Esophagus squamous epithelium (tissue), 5 donors: ENCODE measurements at places on chromosomes 16 and 17.

DNA sequence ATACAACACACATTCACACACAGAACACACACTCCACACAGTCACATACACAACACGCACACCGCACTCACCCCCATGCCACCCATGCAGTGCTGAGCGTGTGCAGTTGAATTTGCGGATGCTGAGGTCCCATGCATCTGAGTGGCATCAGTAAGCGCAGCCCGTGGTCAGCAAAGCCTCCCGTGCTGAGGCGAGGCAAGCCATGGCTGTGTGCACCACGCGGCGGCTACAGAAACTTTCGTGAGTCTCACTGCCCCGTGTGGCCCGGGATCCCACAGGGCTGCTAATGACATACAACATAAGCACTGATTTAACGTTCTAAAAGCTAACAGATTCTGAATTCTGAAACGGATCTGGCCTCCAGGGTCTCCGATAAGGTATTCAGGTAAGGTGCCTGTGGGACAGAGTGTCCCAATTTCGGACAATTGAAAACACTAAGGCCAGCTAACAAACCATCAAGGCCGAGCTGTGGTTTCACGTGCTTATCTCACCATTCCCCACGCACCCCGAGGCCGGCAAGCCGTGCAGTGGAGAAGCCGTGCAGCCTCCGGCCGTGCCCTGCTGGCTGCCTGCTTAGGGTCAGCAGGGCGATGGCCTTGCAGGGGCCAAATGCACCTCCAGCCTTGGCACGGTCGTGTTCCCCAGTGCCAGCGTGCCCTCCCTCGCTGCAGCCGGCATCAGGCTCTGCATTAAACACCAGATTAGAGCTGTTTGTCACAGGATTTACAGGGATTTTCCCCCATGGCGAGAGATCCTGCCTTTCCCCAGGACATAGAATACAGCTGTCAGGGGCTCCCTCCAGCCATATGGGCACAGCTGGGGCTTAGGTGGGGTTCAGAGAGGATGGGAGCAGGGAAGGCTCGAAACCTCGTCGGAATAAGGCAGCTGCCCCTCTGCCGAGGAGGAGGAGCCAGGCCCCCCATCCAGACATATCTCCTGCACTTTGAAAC, 191.7 kb downstream of the C16orf95 start:
- no peak for DNase-seq

DNA sequence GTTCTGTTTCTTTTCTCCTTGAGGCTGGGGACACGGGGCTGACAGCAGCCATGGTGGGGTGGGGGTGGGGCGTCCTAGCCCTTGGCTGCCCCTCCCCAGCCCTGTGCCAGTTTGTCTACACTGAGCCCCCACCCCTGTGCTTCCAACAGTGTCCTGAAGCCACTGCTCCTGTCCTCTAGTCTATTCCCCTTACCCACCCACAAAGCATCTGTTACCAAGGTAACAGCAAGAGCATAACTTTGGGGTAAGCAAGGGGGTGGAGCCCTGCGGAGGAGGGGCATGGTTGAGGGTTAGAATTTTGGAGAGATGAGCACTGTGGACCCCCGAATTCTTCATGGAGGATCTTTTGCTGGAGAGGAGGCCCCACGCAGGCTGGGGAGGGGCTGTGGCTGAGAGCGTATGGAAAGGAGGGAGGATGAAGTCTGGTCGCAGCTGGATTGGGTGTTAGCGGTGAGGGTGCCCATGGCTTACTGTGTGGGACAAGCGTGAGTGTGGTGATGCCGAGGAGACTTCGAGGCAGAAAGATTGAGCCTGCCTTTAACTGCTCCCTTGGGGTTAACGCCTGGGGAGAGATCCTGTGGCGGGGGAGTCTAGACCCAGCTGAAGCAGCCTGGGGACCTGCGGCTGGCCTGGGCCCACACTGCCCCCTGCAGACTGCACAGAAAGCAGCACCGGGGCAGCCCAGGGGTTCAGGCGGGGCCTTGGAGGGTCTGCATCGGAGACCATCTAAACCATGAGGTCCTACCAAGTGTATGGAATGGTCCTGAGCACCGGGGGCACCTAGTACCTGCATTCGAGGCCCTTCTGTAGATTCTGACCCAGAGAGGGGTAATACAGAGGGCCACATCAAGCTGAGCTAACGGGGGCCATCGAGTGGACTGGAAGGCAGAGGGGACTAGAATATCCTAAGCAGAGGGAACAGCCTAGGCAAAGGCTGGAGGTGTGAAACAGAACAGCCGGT, 6.1 kb upstream of the STAC2 start:
- DNase-seq = no peak

DNA sequence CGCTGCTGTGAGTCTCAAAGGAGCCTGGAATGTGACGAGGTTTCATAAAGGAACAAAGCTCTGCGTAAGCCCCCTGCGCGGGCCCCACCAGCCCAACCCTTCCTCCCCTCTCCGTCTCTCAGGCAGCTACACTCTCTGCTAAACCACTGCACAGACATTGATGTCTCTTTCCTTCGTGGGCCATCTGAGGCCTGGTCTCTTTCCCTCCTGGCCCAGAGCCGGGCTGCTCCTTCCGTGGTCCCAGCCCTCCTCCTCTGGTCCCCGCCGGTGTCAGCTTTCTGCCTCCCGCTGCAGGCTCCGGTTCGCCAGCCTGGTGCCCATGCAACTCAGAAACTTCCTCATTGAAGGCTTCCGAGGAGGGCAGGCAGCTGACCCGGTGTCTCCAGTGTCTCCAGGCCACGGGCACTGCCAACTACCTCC, 7.4 kb downstream of the SCARF1 start:
- DNase-seq = no peak

DNA sequence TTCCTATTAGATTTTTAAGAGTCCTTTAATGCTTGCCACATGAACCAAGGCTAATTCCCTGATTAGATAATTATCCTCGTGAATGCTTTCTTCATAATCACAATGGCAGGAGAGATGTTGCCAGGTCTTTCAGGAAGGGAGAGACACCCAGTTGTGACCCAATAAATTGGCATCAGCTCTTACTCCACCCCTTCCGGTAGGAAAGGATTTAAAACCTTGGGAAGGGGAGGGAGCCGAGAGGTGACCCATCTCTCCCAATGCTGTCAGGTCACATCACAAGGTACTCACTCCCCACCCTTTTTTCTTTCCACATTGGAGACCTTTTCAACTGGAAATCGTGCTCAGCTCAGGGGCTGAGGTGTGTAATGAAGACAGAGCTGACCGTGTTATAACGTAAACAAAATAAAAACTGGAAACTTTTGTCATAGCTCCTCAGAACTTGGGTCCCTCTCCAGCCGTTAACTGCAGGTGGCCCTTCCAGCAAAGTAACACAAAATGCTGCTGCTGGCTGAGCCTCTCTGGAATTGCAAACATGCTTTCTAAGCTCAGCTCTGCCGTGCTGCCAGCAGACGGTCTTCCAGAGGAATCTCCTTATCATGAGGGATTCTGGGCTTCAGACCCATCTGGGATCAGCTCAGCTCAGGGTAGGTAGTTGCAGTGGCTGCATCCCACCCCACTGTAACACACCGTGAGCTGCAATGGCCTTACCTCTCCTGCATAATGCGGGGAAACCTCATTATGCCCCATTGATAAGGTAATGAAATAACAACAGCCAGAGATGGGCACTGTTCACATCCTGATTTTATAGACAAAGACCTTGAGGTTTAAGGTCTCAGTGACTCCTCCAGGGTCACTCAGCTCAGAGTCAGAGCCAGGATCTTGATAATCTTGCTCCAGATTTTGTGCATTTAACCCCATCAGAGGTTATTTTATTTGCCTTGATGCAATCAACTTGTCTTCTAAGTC, 15.6 kb downstream of the TMEM100 start:
- DNase-seq = no peak

GRCh38 chr17:40412880-40413279, 4.8 kb downstream of the TOP2A start:
- no peak for DNase-seq

- DNase-seq = no peak
Measured at GRCh38 chr16:2085669-2086068, 37.9 kb downstream of the TSC2 start.

DNA sequence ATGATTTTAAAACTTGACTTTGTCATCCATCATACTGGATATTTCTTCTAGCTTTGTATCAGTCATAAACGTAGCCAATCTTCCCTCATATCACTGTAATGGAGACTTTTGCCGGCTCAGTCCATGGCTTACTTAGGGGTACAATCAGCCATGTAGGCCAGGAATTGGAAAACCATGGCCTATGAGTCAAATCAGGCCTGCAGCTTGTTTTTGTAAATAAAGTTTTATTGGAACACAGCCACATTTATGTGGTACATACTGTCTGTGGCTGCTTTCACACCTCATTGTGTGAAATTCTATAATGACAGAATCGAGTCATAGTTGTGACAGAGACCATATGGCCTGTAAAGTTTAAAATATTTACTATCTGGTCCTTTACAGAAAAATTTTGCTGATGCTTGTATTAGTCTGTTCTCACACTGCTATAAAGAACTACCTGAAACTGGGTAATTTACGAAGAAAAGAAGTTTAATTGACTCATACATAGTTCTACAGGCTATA, 64.5 kb upstream of the CDH13 start:
- DNase-seq = no peak

GRCh38 chr17:51189628-51190027, 23.4 kb downstream of the NME2 start:
- no peak for DNase-seq

GRCh38 chr16:85243308-85243707, 131.0 kb upstream of the CIBAR2 start:
- DNase-seq = no peak

DNA sequence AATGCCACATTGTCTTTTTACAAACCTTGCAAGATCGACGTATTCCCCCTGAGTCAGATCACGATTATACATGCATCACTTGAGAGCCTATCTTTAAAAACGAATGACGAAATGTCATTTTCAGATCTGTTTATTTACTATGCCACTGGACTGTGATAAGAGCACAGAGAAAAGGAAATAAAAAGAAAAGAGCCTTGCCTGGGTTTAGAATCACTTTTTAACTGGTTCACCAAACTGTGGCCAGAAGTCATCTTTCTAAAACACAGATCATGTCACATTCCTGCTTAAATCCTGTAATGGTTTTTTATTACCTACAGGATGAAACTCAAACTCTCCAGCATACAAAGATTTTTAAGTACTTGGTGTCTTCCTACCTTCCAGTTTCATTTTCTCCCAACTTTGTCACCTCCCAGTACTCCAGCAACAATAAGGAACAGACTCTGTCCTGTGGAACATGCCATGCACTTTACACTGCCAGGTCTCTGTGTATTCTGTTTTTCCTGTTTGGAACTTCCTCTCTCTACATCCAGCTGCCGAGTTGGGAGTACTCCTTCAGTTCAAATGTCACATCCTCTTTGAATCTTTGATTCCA, 91.5 kb downstream of the SNX11 start:
- DNase-seq = no peak

GRCh38 chr16:29806099-29806579, at the start of gene MAZ:
MAZ (plus strand) TSS chr16:29806529; CDS start chr16:29806702, 173 bp downstream.
- no peak for DNase-seq

DNA sequence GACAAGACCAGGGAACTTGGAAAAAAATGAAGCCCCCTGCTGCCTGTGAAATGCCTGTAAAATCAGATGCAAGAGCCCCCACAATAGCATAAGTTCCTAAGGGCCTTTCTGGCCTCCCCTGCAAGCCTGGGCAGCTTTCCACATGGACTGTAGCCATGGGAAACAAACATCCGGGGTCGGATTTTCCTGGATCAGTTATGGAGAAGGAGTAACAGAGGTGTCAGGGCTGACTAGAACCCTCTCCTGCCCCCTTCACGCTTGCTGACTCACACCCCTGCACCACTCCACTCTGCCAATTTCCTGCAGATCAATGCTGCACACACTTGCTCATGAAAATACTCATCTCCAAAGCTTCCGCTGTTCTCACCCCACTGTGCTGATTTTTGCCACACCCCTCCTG, 258.6 kb downstream of the CBLN1 start:
- DNase-seq = no peak

DNA sequence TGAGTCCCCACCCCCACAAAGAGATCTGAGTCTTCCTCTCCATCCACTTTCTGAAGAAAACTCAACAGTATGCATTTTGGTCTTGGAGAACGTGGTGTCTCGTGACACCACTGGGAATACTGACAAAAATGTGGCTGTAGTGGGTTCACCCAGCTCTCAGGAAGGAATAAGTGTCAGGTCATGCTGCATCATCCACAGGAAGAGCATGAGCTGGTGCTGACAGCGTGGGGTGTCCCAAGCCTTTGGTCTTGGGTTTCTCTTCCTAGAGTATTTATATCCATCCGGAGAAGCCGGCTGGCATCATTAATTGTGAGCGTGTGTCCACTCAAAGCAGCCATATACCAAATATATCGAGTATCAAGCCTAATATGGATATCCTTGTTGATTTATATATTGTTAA, 55.9 kb downstream of the C17orf67 start:
- DNase-seq = no peak

GRCh38 chr17:602436-602835, 112.2 kb downstream of the VPS53 start:
- DNase-seq = no peak

DNA sequence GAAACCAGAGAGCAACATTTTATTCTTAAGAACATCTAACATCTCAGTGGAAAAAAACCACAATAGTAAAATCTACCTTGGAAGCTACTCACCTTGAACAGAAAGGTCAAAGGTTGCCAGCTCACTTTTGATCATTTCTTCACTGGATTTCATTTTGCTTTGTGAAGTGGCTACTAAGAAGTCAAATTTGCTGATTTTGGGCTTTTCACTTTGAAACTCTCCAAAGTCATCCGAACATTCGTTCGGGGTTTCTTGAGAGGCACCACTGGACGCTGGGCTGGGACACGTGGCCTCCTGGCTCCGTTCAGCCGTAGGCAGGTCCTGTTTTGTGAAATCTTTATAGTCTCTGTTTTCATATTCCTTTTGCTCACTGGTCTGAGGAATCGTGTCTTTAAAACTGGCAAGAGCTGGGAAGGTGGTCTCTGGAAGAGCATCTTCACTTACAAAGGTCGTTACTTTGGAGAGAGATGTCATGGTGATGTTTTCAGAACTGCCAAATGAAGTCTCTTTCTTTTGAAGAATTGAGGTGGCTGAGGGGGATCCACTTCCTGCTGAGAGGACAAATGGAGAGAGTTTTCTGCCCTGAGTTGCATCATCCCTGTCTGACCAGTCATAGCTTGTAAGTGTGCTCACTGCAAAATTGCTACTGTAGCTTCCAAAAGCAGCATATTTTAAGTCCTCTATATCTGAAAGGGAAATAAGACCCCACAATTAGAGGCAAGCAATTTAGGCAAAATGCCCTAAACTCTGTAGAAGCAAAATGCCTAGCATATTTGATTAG, 52.4 kb downstream of the DUSP14 start:
- DNase-seq = no peak

- DNase-seq = no peak
Measured at GRCh38 chr17:58085039-58085715, 2.0 kb downstream of the DYNLL2 start.

DNA sequence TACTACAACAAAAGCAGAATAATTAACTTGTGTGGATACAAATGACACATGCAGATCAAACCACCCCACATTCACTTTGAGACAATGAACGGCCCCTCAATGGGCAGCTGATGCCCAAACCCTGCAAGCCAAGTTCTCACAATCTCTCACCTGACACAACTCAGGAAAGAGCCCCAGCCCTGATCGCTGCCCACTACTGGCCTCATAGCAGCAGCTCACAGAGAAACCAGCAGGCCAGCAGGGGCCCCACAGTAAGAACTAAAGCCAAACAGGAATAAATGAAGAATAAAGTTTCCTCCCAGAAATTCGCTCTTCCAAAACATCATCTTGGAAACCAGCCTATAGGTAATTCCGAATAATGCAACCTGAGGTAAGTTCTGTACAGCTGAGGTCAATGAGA, 7.7 kb downstream of the AKTIP start:
- no peak for DNase-seq
